ENCODE measurements at places on chromosomes 2 and 18.

DNA sequence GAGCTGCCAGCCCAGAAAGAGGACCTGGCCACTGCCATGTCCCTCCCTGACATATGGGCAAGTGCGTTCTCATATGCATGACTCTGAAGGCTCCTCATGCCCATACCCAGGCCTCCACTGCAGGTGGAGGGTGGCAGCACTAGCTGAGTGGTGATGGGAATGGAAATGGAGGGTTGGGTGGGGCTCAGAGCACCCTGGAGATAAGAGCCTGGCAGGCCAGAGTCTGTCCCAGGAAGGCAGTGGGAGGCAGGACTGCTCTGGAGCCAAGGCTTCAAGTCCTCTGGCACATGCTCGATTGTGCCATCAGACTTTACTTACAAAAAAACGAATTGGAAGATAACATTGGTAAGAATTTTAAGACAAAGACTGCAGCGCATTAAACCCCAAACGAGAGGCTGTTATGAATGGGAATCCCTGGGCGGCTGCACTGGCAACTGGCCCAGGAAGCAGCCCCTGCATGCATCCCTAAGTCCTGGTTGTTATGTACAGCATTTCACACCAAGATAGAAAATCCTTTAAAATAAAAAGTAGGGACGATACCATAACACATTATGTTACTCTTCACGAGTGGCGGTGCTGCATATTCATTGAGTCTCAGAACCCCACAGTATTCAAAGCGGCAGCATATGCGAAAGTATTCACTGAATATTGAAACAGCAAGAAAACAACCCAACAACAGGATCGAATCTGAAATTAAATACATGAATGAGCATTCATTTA is 81.7 kb upstream of the FAM98A start:
- no peak for DNase-seq

- no peak for DNase-seq
Observed at GRCh38 chr18:9297007-9297393, 37.6 kb upstream of the TWSG1 start.

DNA sequence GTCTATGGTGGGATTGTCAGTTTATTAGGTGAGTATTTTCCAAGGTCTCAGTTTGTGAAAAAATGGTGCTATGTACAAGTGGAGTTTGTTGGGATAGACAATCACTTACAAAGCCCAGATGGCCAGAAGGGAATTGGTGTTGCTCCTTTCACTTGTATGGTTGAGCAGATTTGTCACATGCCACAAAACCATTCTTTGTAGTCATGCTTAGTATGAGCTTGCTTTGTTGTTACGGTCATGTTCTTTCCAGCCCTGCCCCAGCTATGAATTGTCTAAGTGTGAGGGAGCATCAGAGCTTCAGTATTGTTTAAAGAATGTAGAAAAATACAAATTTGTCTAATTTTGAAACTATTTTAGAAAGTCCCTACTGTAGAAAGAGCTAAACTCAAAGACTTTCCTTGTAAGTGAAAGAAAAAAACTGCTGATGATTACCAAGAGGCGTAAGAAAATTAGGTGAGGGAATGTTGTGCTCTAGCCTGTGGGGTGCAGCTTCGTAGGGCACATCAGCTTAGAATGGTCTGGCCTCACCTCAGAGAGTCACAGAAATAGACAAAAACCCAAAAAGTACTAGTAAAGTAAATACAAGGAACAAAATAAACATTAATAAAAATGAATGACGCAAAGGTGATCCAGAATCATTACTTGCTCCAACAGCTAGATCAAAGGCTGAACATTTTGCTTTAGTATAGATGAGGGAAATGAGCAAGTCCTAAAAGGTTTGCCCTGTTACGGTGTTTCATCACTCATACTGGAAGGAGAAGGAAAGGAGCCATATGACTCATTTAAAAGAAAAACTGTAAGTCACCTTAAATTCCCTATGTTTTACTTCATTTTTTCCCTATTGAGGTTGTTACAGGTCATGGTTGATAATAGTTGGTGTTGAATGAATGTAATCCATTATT is 9.2 kb downstream of the TGIF1 start:
- no peak for DNase-seq

DNA sequence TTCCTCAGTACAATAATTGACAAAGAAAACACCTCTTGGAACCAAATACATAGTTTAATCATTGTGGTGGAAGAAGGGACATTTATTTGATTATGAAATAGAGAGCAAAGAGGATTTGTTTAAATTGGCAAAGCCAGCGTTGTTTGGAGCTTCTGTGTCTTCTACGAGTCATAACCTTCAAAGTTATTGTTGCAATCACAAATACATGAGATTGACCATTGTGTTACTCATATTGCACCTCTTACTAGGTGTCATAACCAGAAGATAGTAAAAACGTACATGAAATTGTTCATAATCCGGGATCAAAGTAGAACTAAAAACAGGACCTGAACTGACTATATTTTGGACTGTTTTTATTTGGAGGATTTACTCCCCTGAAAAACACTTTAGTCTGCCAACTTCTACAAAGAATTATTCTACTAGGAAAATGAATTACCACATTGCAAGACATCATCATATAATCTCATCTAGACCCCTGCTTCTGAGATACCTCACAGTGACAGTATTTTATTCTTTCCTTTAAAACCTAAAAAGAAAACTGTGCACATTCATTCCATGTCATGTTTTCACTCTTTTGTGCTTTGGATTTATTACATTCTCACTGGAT is 151.7 kb upstream of the KLF7 start:
- DNase-seq: no peak

GRCh38 chr2:12192762-12193161 is 446.3 kb downstream of the LPIN1 start:
- peak; percentile 14 for DNase-seq

- no peak for DNase-seq
Observed at GRCh38 chr2:37283207-37283606, 41.4 kb downstream of the PRKD3 start.

DNA sequence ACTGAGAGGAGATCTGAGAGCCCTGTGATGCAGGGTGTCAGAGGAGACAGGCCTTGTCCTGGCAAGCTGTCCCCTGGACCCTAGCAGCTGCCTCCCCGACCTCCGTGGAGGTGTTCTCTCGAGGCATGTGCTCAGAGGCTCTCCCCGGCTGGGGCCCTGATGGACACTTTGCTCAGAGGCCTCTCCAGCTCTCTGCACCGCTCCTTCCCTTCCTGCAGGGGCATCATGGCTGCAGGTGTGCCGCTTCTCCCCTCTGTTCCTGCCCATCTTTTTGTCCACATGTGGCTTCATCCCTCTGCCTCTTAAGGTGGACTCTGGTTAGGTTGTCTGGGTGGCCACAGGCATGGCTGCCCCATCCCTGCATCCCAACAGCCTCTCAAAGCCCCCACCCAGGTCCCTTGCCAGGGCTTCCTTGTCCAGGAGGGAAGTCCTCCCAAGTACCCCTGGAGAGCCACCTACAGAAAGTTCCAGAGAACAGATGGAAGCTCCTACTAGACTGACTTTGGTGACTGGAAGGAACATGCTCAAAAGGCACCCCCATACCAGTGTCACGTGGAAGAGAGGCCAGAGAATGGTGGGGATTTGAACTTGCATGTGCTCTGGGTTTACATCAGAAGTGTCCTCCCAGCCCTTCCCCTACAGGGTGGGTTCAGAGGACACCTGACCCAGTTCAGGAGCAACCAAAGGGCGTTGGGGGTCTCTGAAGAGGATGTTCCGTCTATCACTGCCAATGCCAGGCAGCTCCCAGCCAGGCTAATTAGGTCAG is 120.4 kb downstream of the KLHL29 start:
- DNase-seq: no peak

- DNase-seq: no peak
Observed at GRCh38 chr18:13280070-13280795, 61.7 kb downstream of the LDLRAD4 start.

DNA sequence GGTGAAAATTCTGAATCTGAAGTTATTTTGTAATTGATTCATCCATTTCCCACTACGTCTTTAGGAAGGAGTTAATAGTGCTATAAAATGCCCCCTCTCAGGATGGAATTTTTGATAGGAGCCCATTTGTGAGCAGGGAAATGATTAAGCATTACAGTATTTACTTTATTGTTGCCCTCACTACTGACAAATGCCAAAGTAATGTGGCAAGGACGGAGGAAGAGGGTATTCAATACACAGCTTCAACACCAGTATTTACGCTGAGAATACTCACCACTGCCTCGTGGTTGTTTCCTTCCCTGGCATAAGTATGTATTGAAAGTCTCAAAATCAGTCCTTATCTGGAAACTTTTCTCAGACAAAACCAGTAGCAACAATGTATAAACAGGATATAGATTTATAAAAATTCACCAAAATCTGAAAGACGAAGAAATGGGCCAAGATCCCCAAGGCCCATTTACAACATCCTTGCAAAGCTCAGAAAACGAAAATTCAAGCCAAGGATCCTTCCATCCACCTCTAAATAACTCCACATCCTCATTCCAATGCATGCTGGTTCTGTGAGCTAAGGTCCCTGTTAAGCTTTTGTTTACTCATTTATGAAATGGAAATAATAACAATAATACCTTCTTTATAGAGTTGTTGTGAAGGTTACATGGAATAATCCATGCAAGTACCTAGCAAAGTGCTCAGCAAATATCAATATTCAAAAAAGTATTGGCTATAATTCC is 29.3 kb downstream of the FEZ2 start:
- no peak for DNase-seq

GRCh38 chr2:8821276-8822217 is 15.9 kb downstream of the KIDINS220 start:
- DNase-seq: no peak

- DNase-seq: no peak
Observed at GRCh38 chr2:184316921-184317320, 281.4 kb upstream of the ZNF804A start.

GRCh38 chr2:46097714-46098480 is 199.3 kb upstream of the EPAS1 start:
- no peak for DNase-seq

DNA sequence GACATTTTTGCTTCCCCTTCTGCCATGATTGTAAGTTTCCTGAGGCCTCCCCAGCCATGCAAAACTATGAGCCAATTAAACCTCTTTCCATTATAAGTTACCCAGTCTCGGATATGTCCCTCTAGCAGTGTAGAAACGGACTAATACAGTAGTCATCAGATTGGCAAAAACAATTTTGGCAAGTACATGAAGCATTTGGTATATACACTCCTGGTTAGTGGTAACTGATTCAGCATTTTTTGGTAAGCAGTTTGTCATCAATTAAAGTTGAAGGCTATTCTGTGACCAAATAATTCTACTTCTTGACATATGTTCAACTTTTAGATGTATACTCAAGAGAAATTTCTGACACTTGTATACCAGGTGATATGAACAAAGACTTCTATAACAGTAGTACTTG is 190.5 kb upstream of the STON1 start:
- DNase-seq: no peak

- DNase-seq: no peak
Observed at GRCh38 chr2:54968561-54969218, 81.6 kb downstream of the RTN4 start.

GRCh38 chr2:75540994-75541393 is 19.7 kb downstream of the EVA1A start:
- no peak for DNase-seq
